Myocyte (in vitro differentiated cells): ENCODE measurements at places on chromosomes 1 and 21. TPM values are rescaled to one million over a fixed set of nuclear protein-coding genes. Genes with fewer than 3 reads are reported as not detected.

DNA sequence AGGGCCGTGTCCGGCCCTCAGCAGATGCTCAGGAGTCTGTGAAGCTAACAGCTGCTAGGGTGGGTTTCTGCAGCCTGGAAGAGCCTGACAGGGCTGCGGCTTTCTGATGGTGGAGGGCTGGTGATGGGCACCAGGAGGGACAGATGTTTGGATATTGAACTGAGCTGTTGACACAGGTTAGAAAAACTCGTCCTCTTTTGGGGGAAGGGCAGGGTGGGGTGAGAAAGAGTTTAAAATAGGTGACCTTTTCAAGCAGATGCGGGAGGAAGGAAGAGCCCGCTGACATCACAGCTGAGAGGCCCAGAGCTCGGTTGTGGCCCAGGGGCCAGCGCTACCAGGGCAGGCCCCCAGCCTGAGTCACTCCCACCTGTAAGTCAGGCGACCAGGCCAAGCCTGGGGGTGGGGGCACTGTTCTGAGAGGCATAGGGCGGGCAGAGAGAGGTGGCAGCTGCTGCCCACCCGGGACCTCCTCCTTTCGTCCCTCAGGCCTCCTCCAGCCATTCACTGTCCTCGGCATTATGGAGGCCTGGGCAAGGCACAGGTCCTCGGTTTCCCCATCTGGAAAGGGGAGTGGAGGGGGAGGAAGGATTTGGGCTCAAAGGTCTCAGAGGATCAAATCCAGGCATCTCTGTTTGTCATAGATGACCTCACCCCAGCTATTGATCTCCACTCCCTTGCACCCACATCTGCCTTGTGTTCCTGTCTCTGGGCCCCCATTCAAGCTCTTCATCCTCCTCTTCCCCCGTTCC lies 32.3 kb upstream of the ID3 start:
- DNase-seq = no peak

DNA sequence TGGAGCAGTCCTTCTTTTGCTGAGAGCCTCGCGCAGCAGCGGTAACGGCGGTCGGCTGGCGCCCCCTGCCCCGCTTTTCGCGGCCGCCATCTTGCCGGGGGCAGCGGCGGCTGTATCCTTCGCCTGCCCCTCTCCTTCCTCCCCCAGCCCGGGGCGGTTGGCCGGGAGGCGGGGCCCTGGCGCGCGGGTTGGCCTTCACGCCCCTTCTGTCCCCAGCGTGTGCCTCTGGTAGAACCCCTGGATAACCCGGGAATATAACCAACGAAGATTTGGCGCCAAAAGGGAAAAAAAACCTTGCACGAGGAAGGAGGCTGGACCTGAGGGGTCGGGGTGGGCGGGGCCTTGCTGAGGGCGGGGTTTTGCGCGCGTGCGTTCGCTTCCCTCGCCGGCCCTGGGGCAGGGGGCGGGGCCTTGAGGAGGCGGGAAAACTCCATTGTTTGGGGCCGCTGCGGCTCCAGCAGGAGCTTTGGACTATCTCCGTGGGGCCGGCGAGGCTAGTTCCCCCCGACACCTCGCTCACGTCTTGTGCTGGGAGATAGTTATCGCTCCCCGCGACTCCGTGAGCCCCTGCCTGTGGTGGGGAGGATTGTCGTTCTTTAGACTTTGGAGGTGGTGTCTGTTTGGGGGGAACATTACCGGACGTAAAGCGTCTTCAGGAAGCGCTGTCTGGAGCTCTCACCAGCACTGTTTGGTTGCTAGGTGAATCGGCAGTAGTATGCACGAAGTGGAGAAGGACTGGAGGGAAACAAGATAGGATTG lies 689 bp downstream of the NASP start:
- DNase-seq = peak; percentile 88

DNA sequence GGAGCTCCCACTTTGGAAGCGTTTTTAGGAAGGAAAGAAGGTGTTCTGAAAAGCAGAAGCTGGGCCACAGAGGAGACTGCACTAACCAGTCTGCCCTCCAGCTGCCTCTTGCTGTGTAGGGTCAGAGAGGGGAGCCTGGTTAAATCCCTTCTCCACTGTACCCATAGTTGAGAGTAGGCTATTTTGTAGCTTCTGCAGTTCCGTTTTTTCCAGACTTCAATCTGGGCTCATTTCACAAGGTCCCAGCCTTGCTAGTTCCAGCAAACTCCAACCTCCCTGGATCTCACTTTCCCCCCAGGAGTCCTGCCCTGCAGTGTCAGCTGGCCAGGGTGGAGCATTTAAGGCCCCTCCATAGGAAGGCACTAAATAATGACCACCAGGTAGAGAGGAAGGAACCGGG lies 11.0 kb downstream of the TNN start:
- DNase-seq = no peak

DNA sequence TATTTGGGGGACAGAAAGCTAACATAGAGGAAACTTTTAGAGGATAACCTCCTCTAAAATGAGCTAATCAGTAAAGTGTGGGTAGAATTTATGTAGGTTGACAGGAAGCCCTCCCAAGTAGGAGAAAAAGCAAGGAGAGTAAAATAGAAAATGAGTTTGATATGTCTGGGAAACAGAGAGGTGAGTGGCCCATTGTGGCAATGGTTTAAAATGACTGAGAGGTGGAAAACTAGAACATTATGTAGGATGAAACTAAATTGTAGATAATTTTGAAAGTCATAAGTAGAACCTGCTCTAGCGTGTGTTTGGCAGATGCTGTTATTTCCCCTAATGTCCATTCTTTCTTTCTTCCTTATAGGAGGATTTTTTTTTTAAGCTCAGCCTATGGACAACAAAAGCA lies 8.5 kb upstream of the LPGAT1 start:
- no peak for DNase-seq

DNA sequence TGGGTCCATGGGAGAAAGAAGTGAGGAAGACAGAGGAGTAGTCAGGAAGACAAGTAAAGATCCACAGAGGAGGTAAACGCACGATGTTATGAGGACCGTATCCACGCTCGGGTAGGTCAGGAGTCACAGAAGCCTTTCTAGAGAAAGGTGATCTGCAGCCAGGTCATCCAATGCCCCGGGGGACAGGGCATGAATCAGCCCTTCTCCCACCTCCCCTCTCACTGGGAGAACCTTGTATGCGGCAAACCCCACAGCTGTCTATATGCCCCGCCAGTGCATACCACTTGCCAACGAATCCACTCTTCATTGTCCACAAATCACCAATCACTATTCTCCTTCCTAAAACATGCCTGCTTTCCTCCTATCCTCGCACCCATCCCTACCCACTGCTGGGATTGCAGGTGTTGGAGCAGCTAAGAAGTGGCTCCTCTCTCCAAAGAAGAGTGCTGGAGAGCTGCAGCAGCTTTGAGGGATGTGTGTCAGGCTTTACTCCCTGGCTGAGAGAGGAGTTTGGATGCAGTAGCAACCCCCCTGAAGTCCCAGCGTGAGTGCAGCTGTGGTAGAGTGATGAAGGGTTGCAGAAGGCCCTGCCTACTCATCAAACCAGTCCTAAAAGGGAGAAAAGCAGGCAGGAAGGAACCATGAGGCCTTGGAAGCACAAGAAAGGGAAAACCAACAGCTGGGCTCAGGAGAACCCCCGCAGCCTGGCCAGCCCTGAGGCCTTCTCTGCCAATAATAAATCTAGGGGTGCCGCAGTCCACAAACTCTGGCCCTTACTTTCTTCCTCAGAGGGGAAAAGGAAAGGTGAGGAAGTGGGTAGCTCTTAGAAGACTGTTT lies 102.2 kb upstream of the GADD45A start:
- peak; percentile 60 for DNase-seq

DNA sequence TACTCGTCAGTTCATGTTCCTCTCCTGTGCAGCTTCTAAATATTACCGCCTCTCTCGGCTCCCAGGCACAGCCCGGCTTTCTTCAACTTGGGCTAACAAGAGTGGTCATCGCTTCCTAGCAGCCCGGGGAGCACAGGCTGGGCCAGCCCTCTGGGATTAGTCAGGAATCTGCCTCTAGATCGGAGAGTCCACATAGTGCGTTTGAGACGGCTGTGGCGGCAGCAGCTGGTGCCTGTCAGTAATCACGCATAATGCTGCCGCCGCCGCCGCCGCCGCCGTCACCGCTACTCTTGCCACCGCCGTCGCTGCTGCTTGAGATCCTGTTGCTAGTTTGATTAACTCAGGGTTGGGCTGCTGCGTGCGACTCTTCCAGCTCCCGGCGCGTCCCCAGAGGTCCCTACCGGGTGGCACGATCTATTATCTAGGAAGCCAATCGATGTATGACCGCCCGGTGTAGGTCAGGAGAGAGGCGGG lies at the start of gene RXRG:
Gene RXRG (minus strand): TSS at position 230 of the 474 bp plus-strand sequence. CDS start 233 bp downstream, outside the sequence.
- peak; percentile 80 for DNase-seq

DNA sequence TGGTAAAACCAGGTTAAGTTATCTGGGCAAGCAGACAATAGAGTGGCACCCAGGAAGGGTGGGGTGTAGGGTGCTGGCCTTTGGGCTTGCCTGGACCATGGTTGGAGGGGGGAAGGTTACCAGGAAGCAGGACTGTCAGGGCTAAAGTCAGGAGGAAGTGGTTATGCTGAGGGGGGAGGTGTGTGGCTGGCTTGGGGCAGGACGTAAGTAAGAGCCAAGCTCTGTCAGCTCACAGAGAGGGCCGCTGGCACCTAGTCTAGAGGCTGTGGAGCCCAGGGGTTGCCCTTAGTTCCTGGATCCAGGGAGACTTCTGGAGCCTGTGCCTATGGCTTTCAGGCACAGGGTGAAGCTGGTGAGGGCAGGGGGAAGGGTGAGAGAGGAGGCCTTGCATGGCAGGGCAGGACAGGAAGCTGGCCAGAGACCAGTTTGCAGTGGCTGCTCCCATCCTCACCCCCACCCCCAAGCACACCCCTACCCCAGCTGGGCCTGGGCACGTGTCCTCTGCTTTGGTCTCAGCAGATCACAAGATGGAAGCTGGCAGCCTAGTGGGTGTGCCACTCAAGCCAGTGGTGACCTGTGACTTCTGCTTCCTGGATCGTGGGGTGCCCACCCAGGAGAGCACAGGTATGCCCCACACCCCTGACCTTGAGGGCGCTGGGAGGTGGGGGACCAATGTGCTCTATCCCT lies 20.5 kb upstream of the SMYD3 start:
- no peak for DNase-seq

DNA sequence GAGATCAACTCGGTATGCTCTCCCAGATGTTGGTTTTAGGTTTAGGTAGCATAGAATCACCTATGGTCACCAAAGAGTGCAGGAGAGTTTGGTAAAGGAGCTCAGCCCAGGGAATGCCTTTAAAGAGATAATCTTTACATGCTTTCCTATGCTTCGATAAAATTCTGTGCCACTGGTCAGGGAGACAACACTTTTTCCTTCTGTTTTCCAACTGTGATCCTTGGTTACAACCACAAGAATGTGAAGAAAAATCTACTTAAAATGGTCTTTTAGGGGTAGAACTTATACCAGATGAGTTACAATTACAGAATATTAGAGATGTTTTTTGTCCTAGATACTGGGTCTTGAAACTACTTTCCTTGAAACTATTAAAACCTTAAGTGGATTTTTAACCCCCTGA lies 895.6 kb downstream of the TTLL7 start:
- peak; percentile 12 for DNase-seq

GRCh38 chr1:231357831-231358354 lies 19.8 kb downstream of the SPRTN start:
- peak; percentile 69 for DNase-seq

GRCh38 chr1:231159963-231160761 lies 1.7 kb upstream of the TRIM67 start:
- DNase-seq = no peak

DNA sequence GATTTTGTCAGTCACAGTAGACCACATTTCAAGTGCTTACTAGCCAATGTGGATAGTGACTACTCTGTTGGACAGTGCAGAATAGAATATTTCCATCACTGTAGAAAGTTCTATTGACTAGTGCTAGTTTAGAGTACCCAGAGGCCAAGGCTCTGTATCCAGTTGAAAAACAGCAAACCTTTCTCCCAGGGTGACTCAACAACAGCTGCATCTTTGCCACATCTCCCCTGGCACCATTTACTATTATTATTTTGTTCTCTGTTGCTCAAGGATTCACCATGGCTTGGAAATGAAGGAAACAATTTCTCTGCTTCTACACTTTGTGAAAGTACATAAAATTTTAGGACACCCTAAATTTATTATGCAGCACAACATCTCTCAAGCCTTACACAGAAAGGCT lies 85.3 kb upstream of the WDR26 start:
- peak; percentile 79 for DNase-seq

GRCh38 chr1:234371414-234371813 lies 1.8 kb upstream of the COA6 start:
- DNase-seq = no peak

- no peak for DNase-seq
Observed at GRCh38 chr1:67085326-67085725, 31.4 kb upstream of the SLC35D1 start.

- no peak for DNase-seq
Observed at GRCh38 chr1:40923511-40924020, 55.9 kb upstream of the CTPS1 start.

GPR37L1 gene
- total RNA-seq = not detected in 2 replicates

MAGOH gene
- 21.7 and 29.3 TPM in 2 replicates for total RNA-seq

GPR3 gene
- 0.16 and 0.72 TPM in 2 replicates for total RNA-seq

SH2D5 gene
- total RNA-seq = 0.47 and 1.5 TPM in 2 replicates

MYOC gene
- not detected in 2 replicates for total RNA-seq

RIIAD1 gene
- total RNA-seq = not detected in 2 replicates

MAP3K21 gene
- 0.05 TPM in 1 of 2 replicates, not detected in the other for total RNA-seq

ZNF593OS gene
- total RNA-seq = not detected in 2 replicates
